NCI-H524 (cell line): ENCODE measurements at places on chromosomes 3 and 15.

GRCh38 chr3:126355251-126355650, 2.0 kb downstream of the KLF15 start:
- no peak for DNase-seq

- DNase-seq: no peak
Measured at GRCh38 chr15:81968691-81969090, 77.1 kb downstream of the MEX3B start.

- DNase-seq: no peak
Measured at GRCh38 chr3:141412087-141412935, 44.0 kb downstream of the ZBTB38 start.

DNA sequence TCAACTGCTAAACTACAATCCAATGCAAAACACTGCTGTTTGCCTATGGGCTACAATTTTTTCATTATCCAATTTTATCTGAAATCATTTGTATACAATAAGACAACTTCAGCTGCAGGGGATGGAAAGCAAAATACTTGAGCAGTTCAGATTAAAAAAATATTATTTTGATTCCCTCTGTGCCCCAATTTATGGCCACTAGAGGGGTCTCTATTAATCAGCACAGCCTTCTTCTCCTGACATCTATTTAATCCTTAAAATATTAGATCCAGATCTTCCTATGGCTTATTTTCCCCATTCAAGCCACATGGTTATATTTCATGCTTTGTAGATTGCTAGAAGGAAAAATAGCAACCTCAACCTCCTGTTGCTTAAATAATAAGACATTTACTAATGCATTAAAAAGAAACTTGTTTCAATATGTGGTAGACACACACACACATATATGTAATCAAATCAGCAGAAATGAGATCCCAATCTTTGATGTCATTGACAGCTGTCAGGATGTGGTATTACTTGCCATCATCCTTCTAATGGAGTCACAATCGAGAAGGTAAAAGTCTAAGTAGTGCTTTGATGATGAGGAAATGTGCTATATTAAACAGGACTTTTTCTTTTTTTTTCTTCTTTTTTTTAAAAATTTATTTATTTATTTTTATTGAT, 104.2 kb downstream of the P2RY1 start:
- DNase-seq: no peak

DNA sequence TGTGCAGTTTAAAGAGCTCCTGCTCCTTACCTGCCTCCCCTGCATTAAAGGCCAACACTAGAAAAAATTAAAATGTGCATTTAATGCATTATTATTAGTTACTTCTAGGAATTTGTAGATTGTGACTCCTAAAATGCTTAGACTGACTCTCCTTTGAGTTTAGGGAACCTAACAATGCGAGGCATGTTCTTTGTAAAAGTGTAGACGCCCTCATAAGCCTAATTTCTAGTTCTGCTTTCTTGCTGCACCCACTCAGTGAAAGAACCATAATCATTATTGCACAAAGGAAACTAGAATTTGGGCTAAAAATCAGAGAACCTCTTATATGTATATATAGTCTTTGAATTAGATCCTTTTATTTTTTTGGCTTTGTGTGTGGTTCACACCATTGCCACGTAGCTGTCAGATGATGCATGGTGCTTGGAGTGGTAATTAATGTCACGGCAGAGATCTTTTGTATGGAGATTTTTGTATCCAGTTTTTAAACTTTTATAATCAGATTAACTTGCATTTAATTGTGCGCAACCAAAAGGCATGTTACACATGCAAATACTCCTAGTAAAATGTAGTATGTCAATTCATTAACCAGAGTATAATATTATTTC, 710 bp downstream of the ABHD10 start:
- no peak for DNase-seq

DNA sequence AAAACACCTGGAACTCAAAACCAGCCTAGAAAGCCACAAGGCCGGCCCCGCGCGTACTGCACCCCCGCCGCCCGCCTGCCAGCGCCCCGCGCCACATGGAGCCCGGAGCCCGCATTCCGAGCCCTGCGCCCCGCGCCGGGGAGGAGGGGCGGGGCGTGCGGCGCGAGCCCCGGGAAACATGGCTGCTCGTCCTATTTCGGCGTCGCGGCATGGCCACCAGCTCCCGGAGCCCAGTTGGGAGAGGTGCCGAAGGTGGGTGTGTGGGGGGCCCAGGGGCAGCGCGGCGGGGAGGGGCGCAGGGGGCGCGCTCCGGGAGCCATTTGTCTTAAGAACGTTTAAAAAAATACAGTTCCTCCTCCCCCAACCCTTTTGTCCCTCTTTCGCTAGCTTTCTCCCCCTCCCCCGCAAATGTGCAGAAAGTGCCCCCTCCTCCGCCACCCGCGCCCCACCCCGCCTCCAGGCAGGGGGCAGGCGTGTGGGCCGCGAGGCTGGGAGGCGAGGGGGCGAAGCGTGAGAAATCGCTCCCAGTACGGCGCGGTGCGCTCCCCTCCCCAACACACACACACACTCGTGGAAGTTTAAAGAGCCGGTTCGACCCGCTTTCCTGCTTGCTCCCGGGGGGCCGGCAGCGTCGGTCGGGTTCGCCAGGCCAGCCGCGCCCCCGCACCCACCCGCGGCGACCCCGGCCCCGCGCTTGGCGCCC, 2.5 kb downstream of the ANP32A start:
- DNase-seq: peak; percentile 80

DNA sequence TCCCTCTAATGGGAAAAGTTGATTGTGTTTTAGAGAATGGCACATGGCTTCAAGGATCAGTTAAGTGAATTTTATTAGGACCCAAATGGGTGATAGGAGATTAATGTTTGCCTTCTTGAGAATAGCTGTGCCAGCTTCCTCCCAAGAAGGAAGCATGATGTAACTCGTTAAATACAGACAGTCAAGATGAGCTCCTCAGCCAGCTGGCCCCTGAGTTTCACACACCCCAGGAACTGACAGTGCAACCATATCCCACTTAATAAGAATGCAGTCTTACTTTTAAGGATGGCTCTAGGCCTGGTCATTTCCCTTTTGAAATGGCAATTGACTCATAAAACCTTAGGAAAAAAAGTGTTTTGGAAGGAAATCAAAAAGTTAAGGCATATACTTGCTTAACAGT, 472.8 kb upstream of the KCNMB2 start:
- DNase-seq: no peak

DNA sequence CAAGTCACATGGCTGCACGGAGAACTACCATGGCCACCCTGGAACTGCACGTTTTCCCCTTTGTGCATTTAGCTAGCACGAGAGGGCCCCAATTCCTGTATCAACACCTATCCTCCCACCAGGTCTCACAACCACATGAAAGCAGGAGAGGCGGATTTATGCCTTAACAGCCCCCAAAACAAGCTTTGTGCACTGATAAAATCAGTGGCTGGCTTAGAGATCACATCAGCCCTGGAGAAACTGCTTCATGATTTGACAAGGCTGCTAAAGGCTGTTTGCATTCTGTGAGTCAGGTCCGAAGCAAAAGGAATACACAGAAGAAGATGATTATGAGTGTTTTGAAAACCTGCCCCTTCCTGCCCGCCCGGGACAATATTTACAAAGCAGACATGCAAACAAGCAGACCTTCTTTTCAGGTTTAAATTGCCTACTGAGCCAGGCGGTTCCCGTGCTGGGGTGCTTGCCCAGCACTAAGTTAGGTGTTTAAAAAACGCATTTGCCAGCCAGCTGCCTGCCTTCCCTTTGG, 25.9 kb downstream of the CEMIP start:
- DNase-seq: no peak

GRCh38 chr3:192831801-192832347, 85.8 kb downstream of the MB21D2 start:
- DNase-seq: no peak

DNA sequence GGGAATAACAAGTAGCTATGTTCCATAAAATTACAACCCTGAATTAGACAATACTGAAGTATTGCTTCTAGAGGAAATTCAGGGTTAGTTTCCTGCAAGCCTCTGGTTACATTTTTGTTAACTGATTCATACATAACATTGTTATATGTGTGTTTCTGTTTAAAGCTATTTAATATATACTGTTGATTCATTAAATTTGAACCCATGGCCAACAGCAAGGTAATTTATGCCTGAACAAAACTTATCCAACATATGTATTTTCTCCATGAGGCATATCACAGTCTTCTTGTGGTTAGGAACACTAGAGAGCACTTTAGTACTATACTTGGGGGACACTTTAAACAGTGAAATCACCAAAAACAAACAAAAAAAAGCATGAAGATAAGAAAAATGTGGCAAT, 47.7 kb upstream of the PTX3 start:
- no peak for DNase-seq

GRCh38 chr3:4714045-4714444, 220.9 kb downstream of the ITPR1 start:
- no peak for DNase-seq

GRCh38 chr3:112005091-112005672, 6.5 kb downstream of the TAGLN3 start:
- no peak for DNase-seq

GRCh38 chr3:66053550-66054094, 14.9 kb upstream of the MAGI1 start:
- DNase-seq: no peak

DNA sequence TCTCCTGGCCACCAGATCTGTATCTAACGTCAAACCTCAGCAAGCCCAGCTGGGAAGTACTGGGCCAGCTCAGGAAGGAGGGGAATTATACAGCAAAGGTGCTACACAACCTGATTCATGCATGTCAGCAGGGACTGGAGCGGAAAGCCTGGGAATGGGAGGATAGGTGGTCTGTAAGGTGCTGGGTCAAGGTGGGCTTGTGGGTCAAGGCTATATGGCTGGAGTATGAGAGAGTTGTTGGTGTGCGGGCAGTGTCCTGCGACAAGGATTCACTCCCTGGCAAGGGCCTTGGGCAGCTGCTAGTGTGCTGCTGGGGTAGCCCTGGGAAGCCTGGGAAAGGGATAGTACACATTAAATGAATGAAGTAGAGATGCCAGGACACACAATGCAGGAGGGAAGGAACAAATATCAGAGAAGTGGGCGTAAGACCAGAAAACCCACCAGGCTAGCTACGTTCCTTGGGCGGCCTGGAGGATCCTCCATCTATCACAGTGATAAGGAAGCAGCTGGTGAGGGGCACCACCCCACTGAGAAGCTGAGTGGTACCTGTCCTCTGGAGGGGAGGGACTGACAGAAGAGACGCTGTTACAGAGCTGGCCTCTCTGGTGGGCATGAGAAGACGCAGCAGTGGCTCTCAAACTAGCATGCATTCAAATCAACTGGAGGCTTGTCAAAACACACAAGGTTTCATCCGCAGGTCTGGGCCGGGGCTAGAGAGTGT, 8.5 kb upstream of the SYNM start:
- no peak for DNase-seq

GRCh38 chr3:56424885-56425284, 43.4 kb downstream of the ERC2 start:
- DNase-seq: peak; percentile 57

GRCh38 chr3:78116874-78117273, 1077.0 kb downstream of the ROBO2 start:
- DNase-seq: no peak

GRCh38 chr3:143442814-143443447, 323.4 kb downstream of the CHST2 start:
- DNase-seq: no peak

DNA sequence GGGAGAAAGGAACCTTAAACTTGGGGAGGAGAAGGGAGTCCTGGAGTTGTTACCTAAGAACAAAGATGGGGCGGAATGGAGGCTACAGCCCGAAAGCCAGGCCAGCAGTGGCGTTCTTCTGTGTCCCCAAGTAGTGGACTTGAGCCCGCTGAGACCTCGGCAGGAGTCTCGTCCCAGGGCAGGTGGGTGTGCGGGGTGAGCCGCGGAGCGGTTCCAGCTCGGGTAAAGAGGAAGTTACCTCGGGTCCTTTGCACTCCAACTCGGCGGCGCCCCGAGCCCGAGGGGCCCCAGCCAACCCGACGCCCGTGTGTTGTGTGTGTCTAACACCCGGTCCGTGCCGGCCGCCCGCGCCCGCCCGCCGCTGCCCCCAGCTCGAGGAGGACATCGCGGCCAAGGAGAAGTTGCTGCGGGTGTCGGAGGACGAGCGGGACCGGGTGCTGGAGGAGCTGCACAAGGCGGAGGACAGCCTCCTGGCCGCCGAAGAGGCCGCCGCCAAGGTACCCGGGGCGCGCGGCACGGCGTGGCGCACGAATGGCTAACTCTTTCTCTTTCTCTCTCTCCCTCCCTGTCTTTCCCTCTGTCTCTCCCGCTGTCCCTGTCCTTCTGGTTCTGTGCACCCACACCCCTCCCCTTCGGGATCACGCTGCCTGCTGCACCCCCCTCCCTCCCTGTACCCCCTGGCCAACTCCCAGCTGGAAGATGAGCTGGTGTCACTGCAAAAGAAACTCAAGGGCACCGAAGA, 959 bp downstream of the TPM1 start:
- DNase-seq: peak; percentile 44

DNA sequence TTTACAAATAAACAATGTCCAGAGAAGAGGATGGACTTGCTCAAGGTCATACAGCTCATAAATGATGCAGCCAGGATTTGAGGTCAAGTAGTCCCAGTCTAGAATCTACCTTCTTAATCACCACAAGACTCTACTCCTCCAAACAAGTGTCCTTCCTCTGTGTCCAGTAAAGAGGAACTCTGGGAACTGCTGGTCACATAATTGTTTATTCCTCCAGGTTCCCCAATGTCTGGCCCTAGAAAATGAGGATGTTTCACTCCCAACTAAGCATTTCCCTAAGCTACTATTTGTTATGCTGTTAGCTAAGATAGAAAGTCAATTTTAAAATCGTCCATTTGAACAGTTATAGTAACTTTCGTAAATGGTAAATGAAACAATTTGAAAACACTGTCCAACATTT, 192.4 kb downstream of the FHIT start:
- no peak for DNase-seq

DNA sequence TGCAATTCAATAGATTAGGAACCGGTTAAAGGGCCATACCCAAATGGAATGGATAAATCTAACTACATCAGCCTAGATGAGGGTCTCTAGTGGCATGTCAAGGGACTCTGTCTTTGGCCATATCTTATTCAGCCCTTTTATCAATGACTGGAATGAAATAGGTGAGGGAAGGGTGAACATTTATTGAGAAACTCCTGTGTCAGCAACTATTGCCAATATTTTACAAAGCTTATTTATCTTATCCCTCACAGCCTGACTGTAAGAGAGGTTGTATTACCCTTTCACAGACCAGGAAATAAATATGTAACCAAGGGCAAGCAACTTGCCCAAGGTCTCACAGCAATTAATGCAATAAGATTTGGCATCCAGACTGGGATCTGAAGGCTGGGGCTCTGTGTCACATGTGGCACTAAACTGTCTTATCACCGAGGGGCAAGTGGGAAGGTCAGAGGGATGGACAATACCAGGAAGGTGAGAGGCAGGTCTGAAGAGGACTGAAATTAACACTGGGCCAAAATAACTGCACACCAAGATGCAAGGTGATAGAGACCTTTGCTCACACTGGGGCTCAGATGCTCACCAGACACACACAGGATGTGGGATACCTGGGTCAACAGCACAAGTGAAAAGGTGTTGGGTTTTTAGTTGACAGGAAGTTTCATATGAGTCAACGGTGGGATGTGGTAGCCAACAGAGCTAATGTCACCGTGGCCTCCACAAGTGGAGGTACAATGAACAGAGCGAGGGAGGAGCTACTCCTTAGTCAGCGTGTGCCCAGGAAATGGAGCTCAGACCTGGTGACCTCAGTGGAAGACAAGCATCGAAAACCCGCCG, 261.3 kb downstream of the RPLP1 start:
- DNase-seq: no peak
